ENCODE measurements at places on chromosomes 11 and 22. TPM values are rescaled to one million over a fixed set of nuclear protein-coding genes. Genes with fewer than 3 reads are reported as not detected.

TPBGL gene
- 0.60 TPM for total RNA-seq

DNA sequence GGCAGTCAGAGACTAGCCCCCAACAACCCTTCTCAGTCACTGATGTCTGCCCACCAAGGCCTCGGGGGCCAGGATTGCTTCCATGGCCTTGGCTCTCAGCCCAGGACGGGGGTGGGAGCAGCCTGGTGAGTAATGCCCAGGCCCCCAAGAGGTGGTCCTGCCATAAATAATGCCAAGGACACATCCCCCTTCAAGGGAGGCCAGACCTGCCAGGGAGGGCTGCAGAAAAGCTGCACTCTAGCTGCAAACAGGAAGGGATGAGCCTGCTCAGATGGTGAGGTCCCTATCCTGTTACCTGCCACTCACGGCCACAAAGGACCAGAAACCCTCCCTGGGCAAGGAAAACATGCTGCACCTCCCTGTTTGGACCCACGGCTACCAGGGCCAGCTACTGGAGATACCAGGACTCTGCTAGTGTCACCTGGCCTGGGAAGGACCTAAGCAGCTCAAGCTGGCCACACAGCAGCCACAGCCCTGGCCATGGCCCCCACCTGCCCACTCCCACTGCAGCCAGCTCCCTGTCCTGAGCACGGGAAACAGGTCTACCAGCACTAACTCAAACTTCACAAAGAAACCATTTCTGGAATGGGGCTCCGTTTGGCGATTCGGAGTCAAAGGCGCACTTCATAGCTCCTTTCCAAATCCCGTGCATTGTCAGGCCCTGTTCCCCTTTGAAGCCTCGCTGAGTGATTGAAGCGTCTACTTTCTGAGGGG lies 12.1 kb downstream of the GNB1L start:
- H3K4me1 ChIP-seq, result peaks cover 9% of the 10 kb centered on the region
- H3K36me3 ChIP-seq, result peaks cover 4% of the 10 kb centered on the region
- DNase-seq, result no peak
- H3K27me3 ChIP-seq, result no peaks in the 10 kb centered on the region
- H3K4me3 ChIP-seq, result no peak overlapping the region

GLB1L2 gene
- 6.0 TPM for total RNA-seq

OR2AG2 gene
- total RNA-seq, result 0.09 TPM

IFITM10 gene
- 0.80 TPM for total RNA-seq

GRCh38 chr22:44401783-44402110 lies 89.0 kb upstream of the SHISAL1 start:
- no peaks in the 10 kb centered on the region for H3K27me3 ChIP-seq
- DNase-seq, result no peak
- H3K36me3 ChIP-seq, result no peaks in the 10 kb centered on the region
- no peak overlapping the region for H3K27ac ChIP-seq
- H3K4me1 ChIP-seq, result peaks cover 13% of the 10 kb centered on the region

GRCh38 chr11:118415739-118416068 lies 14.3 kb downstream of the ATP5MG start:
- no peak overlapping the region for H3K27ac ChIP-seq
- H3K4me1 ChIP-seq, result 0 out of 2 replicates have a peak, but pooled peaks cover 3% of the 10 kb centered on the region

GRCh38 chr11:64253481-64253880 lies 2.2 kb downstream of the PLCB3 start:
- H3K27me3 ChIP-seq, result no peaks in the 10 kb centered on the region
- H3K4me1 ChIP-seq, result peaks cover 34% of the 10 kb centered on the region
- peak overlapping the region; percentile 76 for H3K27ac ChIP-seq
- H3K36me3 ChIP-seq, result peaks cover 8% of the 10 kb centered on the region
- H3K4me3 ChIP-seq, result peak overlapping the region; percentile 47

DNA sequence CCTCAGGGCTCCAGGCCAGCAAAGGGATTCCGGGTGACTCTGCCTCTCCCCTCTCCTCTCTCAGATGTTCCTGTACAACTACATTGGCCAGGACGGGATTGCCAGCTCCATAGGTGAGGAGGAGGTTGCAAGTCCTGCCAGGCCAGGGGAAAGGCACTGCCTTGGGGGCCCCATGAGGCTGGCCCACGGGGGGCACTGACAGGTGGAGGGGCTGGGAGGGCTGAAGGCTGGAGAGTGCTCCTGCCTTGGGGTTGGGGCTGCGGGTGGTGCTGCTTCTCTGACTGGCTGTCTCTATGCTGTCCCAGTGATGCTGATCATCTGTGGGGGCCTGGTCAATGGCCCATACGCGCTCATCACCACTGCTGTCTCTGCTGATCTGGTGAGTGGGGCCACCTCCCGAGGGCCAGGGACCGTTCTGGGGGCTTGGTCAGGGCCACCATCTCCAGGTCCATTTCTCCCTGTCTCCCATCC lies 21.7 kb downstream of the SLC37A2 start:
- H3K36me3 ChIP-seq, result no peaks in the 10 kb centered on the region
- H3K27ac ChIP-seq, result no peak overlapping the region
- H3K4me3 ChIP-seq, result no peak overlapping the region
- no peak for DNase-seq

LRRC32 gene
- total RNA-seq, result 1.6 TPM

GRCh38 chr22:36356708-36357624 lies 30.8 kb downstream of the MYH9 start:
- peaks cover 83% of the 10 kb centered on the region for H3K4me1 ChIP-seq
- H3K27ac ChIP-seq, result peak overlapping the region; percentile 99
- DNase-seq, result no peak
- H3K36me3 ChIP-seq, result no peaks in the 10 kb centered on the region

GRCh38 chr11:63343130-63343529 lies 26.5 kb upstream of the SLC22A9 start:
- H3K4me1 ChIP-seq, result no peaks in the 10 kb centered on the region
- no peaks in the 10 kb centered on the region for H3K36me3 ChIP-seq
- H3K27ac ChIP-seq, result no peak overlapping the region
- peaks cover 36% of the 10 kb centered on the region for H3K27me3 ChIP-seq
- no peak for DNase-seq

MMP27 gene
- total RNA-seq, result not detected

- no peak overlapping the region for H3K4me3 ChIP-seq
- H3K36me3 ChIP-seq, result no peaks in the 10 kb centered on the region
- peaks cover 26% of the 10 kb centered on the region for H3K4me1 ChIP-seq
Measured at GRCh38 chr11:61901397-61901796, 10.1 kb upstream of the FADS3 start.

OR56B1 gene
- total RNA-seq, result 0.09 TPM

DNA sequence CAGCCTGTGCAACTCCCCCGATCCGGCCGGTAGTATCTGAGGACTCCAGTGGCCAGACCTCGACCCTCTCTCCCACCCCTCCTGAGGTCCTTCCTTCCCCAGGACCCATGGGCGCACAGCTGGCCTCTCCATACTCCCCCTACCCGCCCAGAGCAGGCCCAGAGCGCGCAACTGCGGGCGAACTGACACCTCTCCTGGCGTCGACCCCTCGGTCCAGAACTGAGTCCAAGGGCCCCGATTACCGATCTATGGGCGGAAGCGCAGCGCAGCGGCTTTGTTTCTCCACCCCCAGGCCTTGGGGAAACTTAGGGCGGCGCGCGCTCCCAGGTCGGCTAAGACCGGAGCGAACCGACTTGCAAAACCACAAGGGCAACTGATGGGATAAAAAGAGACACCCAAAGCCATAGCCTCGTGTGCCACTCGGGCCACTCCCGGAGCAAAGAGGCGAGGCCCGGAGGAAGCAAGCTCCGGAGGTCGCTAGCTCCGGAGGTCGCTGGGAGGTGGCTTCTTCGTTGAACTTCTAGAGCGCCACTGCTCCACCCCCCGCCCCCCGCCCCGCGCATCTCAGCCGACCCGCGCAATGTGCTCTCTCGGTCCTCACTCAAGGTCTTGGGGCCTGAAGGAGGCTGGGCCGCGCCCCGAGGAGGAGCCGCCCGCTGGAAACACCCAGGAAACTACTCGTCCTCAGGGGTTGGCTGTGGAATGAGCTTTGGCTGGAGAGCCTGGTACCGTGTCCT lies 9.8 kb upstream of the ALX4 start:
- H3K27me3 ChIP-seq, result peaks cover 100% of the 10 kb centered on the region
- peak overlapping the region; percentile 68 for H3K4me3 ChIP-seq
- H3K36me3 ChIP-seq, result peaks cover 4% of the 10 kb centered on the region
- no peak overlapping the region for H3K27ac ChIP-seq
- no peak for DNase-seq

- peak; percentile 38 for DNase-seq
- peaks cover 4% of the 10 kb centered on the region for H3K27me3 ChIP-seq
- peaks cover 2% of the 10 kb centered on the region for H3K36me3 ChIP-seq
Measured at GRCh38 chr11:67303835-67304411, 593 bp downstream of the SSH3 start.

- H3K4me1 ChIP-seq, result peaks cover 11% of the 10 kb centered on the region
- no peak overlapping the region for H3K4me3 ChIP-seq
- no peak for DNase-seq
- H3K36me3 ChIP-seq, result no peaks in the 10 kb centered on the region
- H3K27ac ChIP-seq, result no peak overlapping the region
Measured at GRCh38 chr11:72985645-72986044, 156.5 kb downstream of the FCHSD2 start.

DNA sequence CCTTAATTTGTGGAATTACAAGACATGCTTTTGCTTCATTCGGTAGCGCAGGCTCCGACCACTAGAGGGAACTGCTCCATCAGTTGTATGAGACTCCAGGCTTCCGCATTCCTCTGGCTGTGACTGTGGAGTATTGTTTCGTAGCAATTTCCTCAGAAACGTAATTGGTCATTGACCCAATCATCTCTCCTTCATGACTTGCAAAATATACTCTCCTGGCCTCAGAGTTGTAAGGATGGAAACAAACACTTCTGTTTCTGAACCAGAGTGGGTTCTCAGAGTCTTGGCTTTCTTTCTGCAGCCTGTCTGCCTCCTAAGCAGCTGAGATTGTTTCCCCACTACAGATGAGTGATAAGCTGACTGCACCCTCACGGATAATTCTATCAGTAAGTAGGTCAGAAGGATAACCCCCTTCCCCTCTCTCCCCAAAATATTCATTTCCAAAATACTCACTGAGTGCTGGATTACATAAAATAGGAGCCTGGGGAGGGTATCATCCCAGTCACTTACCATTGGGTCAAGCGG lies 146.8 kb upstream of the ZC3H12C start:
- H3K4me1 ChIP-seq, result peaks cover 6% of the 10 kb centered on the region
- peak; percentile 84 for DNase-seq

GRCh38 chr11:74330075-74330858 lies 18.8 kb upstream of the P4HA3 start:
- H3K27me3 ChIP-seq, result no peaks in the 10 kb centered on the region
- H3K4me1 ChIP-seq, result peaks cover 5% of the 10 kb centered on the region
- no peak for DNase-seq
- no peak overlapping the region for H3K4me3 ChIP-seq
- H3K36me3 ChIP-seq, result peaks cover 12% of the 10 kb centered on the region

EMID1 gene
- total RNA-seq, result 6.0 TPM

- H3K36me3 ChIP-seq, result no peaks in the 10 kb centered on the region
- no peak for DNase-seq
- no peak overlapping the region for H3K27ac ChIP-seq
- H3K27me3 ChIP-seq, result 0 out of 2 replicates have a peak, but pooled peaks cover 3% of the 10 kb centered on the region
- peaks cover 18% of the 10 kb centered on the region for H3K4me1 ChIP-seq
Measured at GRCh38 chr11:88501541-88501940, 164.0 kb upstream of the CTSC start.

KCTD14 gene
- 15.7 TPM for total RNA-seq

DNA sequence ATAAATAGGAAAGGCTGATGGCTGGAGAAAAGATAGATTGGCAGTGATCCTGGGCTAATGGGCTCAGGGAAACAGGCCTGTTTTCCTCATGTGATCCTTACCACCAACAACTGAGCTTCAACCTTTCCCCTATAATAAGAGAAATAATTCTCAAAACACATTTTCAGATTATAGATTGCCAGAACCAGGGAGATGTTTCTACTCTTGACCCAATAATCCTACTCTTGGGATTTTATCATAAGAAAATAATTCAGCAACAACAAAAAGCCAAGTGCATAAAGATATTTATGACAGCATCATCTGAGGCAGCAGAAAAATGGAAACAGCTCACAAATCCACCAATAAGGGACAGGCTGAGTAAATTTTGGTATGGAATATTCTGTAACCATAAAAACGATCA lies 54.3 kb downstream of the ADM start:
- H3K4me1 ChIP-seq, result peaks cover 19% of the 10 kb centered on the region
- no peak overlapping the region for H3K4me3 ChIP-seq
- DNase-seq, result no peak
- no peak overlapping the region for H3K27ac ChIP-seq
- H3K36me3 ChIP-seq, result peaks cover 27% of the 10 kb centered on the region

NOX4 gene
- 1.1 TPM for total RNA-seq

GRCh38 chr11:21861314-21861713 lies 331.6 kb upstream of the ANO5 start:
- DNase-seq, result no peak
- peaks cover 17% of the 10 kb centered on the region for H3K4me1 ChIP-seq
- H3K27me3 ChIP-seq, result peaks cover 59% of the 10 kb centered on the region
- peak overlapping the region; percentile 24 for H3K4me3 ChIP-seq
- no peaks in the 10 kb centered on the region for H3K36me3 ChIP-seq

- H3K27ac ChIP-seq, result no peak overlapping the region
- no peaks in the 10 kb centered on the region for H3K36me3 ChIP-seq
- no peak for DNase-seq
- no peaks in the 10 kb centered on the region for H3K27me3 ChIP-seq
- no peak overlapping the region for H3K4me3 ChIP-seq
Measured at GRCh38 chr11:12141283-12141682, 30.9 kb downstream of the MICAL2 start.

ZFPL1 gene
- total RNA-seq, result 32.2 TPM

SYCE3 gene
- 0.46 TPM for total RNA-seq

DNA sequence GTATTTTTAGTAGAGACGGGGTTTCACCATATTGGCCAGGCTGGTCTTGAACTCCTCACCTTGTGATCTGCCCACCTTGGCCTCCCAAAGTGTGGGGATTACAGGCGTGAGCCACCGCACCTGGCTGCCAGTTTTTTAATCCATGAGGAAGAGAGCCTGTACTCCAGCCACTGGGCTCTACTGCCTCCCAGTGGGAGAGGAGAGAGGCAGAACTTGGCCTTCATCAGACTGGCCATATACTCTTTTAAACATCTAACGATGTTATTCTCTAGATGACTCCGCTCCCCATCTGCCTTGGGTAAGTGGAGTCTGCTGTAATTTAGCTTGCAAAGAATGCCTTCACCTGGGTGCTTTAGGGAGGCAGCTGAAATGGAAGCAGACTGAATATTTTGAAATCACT lies 34.6 kb downstream of the SLC6A5 start:
- H3K36me3 ChIP-seq, result peaks cover 3% of the 10 kb centered on the region
- DNase-seq, result peak; percentile 26
- no peak overlapping the region for H3K27ac ChIP-seq
- H3K27me3 ChIP-seq, result peaks cover 3% of the 10 kb centered on the region

GRCh38 chr11:121614636-121615240 lies 162.0 kb upstream of the SORL1-AS1 start:
- peaks cover 27% of the 10 kb centered on the region for H3K4me1 ChIP-seq
- no peak overlapping the region for H3K4me3 ChIP-seq
- DNase-seq, result peak; percentile 26
- no peaks in the 10 kb centered on the region for H3K27me3 ChIP-seq
- H3K36me3 ChIP-seq, result peaks cover 84% of the 10 kb centered on the region
- peak overlapping the region; percentile 78 for H3K27ac ChIP-seq

GRCh38 chr11:83970061-83970671 lies 684.0 kb upstream of the CCDC90B start:
- H3K27me3 ChIP-seq, result no peaks in the 10 kb centered on the region
- 0 out of 2 replicates have a peak overlapping the region, but pooled peaks have one; percentile 53 for H3K27ac ChIP-seq
- DNase-seq, result no peak
- no peaks in the 10 kb centered on the region for H3K36me3 ChIP-seq
- H3K4me3 ChIP-seq, result no peak overlapping the region
